Stimulated activated CD4-positive, alpha-beta T cell treated with anti-CD3 and anti-CD28 coated beads, Interleukin-1b, Interleukin-23, amount 100 ng/mL, for 1 hour (primary cell): ENCODE measurements at places on chromosomes 16 and 17.

DNA sequence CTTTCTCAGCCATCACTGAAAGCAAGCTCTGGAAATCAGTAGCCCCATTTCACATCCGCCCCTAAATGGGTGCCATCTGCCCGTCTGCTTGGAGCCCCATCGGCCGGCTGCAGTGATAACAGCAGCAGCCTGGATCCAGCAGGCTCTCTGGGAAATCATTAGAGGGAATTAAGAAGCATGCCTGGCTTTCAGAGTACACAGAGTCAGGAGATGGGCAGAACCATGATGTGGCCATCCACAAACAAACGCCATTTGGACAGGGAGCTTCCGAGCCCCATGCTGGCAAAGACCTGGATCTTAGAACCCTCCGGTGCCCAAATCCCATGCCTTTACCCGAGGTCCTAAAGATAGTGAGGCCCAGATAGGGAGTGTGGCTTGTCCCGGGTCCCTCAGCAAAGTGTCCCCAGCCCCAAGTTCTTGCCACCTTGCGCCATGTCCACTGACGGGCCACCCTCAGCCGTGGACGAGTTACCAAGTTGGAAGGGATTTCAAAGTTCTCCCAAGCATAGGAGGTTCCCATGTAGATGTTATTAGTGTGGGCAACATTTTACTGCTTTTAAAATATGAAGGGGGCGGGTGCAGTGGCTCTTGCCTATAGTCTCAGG is 1.0 kb upstream of the LITAF start:
- DNase-seq: no peak

GRCh38 chr17:55320594-55321426 is 56.0 kb downstream of the HLF start:
- DNase-seq: no peak

DNA sequence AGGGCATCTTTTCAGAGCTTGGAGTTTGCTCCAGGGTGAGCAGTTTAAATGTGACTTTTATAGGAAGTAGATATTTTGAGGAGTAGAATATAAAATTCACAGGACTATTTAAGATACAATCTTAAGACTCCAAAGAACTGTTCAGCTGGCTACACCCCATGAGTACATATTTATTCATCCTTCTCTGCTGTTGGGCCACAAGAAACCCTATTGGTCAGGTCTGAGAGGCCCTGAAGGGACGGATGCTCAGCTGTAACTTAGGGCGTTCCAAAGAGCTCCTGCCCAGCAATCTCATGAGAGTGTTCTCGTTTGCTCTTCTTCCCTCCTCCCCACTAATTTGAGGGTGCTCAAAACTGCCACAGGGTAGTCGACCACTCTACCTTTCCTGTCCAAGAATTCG is 7.3 kb downstream of the ST6GALNAC2 start:
- no peak for DNase-seq

DNA sequence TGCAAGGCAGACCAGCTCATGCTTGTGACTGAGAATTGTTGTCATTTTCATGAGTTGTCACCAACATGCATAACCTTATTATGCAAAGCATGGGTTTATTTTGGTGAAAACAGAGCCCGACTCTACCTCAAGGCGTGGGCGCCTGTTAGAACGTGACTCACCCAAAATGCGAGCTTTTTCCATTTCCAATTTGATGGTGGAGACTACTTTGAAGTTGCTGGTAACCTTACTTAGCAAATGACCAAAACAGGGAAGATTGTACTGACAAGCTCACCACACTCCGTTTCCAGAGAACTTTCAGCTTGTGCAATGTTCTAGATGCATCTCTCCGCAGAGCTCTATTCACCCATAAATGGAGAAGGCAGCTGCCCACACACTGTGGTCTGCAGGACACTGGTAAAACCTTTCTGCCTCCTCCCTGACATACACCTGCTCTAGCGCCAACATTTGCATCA is 284.5 kb downstream of the MAF start:
- DNase-seq: peak; percentile 16

- no peak for DNase-seq
Observed at GRCh38 chr16:19885451-19886072, 914 bp upstream of the GPRC5B start.

DNA sequence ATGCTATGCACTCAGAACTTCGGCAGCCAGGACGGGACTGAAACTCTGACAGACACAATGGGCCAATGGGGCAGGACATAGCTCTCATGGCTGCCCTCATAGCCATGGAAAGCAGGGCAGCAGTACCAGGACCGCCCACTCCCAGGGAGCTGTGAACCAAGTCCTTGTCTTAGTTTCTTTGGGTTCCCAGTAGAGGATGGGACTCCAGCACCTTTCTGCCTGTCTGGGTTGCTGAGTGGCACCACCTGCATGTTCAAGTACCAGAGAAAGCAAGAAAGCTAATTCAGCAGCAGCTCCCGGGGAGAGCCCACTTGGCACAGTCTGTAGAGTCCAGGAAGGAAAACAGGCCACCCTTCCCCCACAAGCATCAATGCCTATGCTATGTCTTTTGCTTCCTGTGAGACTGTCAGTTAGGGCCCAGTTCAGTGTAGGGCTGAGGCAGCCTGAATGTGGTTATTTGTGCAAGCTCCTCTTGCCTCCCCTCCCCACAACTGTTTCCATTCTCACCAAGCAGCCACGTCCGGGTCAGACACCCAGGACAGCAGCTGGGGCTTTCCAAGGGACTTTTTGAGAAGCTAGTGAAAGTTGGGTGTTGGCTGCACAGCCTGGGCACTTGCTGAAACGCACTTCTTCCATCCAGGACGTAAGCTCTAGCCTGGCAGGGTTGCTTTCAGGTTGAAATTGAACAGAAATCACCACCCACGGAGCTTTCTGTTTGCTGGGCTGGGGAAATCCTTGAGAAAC is 7.8 kb downstream of the SUPT4H1 start:
- no peak for DNase-seq

DNA sequence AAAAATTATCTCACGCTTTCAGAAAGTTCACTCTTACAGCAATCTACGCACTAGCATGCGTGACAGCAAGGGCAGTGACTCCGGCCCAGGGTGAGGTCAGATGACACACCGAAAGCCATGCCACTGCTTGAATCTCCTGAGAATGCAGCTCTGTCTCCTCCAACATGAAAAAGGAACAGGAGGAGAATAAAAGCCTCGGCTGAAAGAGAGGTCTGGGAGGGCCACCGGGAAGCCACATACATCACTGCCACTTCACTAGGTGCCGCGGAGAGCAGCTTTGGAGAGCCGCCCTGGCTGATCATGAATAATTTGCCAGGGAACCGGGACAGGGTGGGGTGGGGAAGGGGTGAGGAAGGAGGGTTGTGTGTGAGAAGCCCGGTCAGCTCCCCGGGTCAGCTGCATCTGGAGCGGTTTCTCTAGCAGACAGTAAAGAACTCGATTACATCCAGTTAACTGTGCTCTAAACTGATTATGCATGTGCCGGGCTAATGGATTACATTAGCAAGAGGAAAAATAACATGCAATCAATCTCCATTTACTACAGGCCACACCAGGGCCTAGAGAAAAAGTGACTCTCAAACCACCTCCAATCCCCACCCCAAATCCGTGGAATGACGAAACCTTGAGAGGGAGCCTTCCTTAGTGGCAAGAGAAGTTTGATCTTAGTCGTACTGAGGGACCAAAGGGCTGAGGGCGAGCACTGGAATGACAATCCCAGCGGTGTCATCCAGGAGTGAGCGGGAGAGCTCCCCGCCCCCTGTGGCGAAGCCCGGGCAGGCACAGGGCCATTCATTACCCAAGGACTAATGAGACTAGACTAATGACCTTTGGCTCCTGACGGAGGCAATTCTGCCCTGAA is 100.3 kb downstream of the ZFHX3 start:
- DNase-seq: no peak

- DNase-seq: no peak
Observed at GRCh38 chr17:79117905-79118487, 43.4 kb downstream of the ENGASE start.

DNA sequence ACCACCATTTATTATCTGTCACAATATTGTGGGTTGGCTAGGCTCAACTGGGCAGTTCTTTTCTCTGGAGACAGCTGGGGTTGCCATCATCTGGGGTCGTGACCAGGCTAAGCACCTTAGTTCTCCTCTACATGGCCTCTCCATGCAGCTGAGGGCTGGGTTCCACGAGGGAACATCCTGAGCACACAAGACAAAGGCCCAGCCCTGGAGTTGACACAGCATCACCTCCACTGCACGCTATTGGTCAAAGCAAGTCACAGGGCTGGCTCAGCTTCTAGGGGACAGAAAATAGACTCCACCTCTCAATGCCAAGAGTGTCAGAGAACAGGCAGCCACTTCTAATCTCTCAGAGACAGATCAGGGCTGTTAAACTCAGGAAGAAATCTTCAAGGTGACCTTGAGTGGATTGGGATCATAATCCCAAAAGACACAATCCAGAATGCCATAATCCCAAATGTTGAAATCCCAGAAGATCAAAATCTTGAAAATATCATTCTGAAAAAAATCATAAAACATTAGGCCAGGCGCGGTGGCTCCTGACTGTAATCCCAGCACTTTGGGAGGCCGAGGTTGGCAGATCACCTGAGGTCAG is 13.0 kb upstream of the USP10 start:
- DNase-seq: no peak

DNA sequence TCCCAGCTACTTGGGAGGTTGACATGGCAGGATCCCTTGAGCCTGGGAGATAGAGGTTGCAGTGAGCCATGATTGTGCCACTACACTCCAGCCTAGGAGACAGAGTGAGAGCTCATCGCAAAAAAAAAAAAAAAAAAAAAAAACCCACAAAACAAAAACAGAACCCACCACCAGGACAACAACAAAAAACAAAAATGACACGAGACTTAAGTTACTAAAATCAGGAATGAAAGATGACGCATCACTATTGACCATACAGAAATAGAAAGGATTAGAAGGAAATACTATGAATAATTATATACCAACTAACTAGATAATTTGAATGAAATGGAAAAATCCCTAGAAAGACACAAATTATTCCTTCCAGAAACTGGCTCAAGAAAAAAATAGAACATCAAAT is 432.4 kb upstream of the PMFBP1 start:
- no peak for DNase-seq

- DNase-seq: no peak
Observed at GRCh38 chr16:80971819-80972218, 34.9 kb downstream of the CMC2 start.

GRCh38 chr17:18916816-18917500 is 35.0 kb upstream of the SLC5A10 start:
- DNase-seq: no peak

- no peak for DNase-seq
Observed at GRCh38 chr17:60577147-60577915, 22.7 kb upstream of the PPM1D start.

DNA sequence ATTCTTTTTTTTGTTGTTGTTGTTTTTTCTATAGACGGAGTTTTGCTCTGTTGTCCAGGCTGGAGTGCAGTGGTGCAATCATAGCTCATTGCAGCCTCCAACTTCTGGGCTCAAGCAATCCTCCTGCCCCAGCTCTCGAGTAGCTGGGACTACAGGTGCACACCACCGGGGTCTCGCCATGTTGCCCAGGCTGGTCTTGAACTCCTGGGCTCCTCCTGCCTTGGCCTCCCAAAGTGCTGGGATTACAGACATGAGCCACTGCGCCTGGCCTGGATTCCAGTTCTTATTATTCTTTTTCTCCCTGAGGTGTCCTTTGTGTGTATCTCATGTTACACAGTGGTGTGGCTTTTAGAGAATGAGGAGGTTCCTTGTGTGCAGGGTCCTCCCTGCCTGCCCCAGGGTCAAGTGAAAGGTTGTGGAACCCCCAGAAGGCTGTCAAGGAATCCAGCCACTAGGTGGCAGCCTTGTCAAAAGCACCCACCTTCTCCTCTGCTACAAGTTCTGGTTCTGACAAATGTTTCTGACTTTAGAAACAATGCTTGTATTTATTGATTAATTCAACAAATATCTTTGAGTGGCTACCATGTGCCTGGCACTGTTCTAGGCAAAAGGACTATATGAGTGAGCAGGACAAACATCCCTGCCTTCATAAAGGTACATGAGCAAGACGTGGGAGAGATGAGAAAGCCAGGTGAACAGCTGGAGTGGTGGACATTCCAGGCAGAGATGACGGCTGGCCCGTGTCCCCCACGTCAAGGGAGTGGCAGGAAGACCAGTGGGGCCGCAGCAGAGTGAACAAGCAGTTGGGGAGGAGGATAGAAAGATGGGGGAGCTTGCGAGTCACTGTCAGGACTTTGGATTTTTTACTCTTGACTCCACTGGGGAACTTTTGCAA is 112.4 kb downstream of the SPECC1 start:
- peak; percentile 62 for DNase-seq

GRCh38 chr17:47993964-47994363 is 23.1 kb downstream of the CDK5RAP3 start:
- DNase-seq: no peak

- no peak for DNase-seq
Observed at GRCh38 chr17:381941-382643, 29.5 kb upstream of the RPH3AL start.

GRCh38 chr16:49643429-49644144 is 212.3 kb downstream of the ZNF423 start:
- DNase-seq: no peak

- no peak for DNase-seq
Observed at GRCh38 chr17:30831257-30831656, 509 bp upstream of the ATAD5 start.

- no peak for DNase-seq
Observed at GRCh38 chr17:18025241-18025944, 13.6 kb downstream of the ATPAF2 start.

DNA sequence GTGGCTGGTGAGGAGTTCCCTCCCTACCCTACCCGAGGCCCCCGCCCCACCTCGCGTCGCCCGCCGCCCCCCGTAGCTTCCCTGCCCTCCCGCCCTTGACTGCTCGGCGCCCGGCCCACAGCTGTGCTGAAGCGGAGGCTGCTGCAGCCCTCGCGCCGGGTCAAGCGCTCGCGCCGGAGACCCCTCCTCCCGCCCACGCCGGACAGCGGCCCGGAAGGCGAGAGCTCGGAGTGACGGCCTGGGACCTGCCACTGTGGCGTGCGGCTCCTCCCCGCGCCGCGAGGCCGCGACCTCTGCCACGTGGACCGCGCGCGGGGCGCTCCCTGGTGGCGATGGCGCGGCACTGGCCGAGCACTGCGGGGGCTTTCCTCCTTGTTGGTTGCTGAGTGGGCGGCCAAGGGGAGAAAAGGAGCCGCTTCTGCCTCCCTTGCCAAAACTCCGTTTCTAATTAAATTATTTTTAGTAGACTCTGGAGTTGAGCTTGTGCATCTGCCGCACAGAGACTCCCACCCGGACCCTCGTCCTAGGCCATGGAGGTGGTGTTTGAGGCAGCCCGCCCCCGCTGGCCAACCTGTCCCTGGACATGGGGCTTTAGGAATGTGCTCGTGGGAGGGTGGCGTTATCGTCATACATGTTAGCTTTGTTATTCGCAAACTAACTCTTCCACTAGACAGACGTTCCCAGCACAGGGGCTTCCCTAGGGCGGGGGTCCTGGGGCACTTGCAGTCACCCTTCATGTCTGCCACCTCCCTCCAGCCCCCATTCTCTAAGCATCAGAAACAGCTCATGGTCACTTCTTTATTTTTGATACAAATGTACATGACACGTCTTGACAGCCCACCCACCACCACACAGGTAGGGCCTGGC is 4.4 kb downstream of the TP53I13 start:
- DNase-seq: no peak
